Stimulated activated CD8-positive, alpha-beta memory T cell treated with anti-CD3 and anti-CD28 coated beads, Interleukin-7, amount 100 ng/mL, for 48 hours (primary cell): ENCODE measurements at places on chromosomes 6 and 20.

DNA sequence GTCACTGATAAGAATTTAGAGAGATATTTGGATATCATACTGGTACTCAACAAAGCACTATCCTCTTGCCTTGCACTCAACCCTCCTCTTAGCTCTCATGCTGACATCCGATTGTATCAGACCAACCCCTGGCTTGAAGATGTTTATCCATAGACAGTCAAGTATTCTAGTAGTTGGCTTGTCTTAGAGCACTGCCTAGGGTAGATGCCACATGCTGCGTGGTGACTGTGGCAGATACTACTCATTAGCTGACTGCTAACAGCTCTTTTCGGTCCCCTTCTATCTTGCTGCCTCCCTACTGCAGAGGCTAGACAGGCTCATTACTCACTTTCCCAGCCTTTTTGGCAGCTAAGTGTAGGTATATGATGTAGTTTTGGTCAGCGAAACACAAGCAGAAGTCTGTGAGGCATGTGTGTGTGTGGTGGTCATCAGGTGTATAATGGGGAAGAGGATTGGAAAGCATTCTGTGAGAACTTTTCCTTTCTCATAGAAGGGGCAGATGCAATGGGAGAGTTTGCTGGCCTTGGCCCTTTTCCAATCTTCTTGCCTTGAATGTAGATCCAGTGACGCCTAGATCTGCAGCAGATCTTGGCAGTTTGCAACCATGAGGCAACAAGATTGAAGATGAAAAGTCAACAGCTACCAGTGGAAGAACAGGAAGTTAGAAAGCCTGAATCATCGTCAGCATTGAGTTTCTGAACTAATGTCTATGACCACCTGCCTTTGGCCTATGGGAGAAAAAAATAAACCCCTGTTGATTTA is 4.4 kb upstream of the IFNGR1 start:
- DNase-seq: no peak

GRCh38 chr6:37060195-37060559 is 54.7 kb downstream of the FGD2 start:
- no peak for DNase-seq

DNA sequence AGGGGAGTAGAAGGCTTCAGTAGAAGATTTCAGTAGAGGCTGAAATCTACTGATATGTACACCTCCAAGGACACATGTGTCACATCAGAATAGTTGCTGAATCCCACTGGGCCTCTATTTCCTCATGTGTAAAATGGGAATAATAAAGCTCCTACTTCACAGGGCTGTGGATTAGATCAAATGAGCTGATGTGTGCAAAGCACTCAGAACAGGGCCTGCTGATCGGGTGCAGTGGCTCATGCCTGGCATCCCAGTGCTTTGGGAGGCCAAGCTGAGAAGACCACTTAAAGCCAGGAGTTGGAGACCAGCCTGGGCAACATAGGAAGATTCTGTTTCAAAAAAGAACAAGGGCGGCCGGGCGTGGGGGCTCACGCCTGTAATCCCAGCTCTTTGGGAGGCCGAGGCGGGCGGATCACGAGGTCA is 8.1 kb upstream of the AP5S1 start:
- DNase-seq: no peak

GRCh38 chr6:170471491-170471890 is 81.6 kb downstream of the PSMB1 start:
- DNase-seq: no peak

DNA sequence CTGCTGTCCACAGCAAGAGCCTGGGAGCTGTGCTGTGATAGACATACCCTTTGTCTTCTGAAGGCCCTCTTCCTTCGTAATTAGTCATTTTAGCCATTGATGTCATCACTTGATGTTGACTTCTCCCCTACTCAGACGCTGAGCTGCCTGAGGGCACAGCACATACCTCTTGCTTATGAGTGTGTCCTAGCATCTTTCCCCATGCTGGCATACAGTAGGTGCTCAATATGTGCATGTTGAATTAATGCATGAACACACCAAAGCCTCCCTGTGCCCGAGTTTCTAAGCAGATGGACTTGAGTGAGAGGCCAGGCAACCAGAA is 35.8 kb upstream of the FAM83D start:
- DNase-seq: no peak

DNA sequence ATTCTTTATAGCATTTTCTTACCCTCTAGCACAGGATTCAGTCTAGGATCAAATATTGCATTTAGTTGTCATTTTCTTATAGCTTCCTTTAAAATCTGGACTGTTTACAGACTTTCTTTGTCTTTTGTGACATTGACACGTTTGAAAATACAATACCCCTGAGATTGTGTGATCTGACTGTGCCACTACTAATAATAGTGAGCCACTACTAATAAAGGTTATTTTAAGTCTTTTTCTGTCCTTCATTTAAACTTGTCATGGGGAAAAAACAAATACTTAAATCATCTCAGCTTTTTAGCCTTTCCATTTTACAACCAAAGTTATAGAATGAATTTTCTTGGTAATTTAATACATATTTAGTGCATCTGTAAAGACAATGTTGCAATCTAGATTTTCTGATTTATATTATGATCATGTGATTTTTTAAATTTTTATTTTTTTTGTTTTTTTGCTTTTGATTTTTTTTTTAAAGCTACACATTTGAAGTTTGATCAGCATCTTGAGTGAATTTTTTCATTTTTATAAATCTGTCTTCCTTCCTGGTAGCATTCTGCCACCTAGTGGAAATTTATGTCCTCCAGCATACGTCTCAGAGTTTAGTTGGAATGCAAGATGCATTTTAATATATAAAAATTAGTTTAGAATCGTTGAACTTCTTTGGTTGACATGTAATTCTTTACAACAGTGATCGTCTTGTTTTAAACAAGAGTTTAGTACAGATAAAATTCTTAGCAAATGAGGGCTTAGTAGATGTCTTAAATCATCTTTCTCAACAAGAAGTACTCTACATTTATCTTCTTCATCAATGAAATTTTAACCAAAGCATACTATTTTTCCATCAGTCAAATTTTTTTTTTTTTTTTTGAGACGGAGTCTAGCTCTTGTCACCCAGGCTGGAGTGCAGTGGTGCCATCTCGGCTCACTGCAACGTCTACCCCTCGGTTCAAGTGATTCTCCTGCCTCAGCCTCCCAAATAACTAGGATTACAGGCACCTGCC is 119.4 kb downstream of the NCOA3 start:
- DNase-seq: no peak

DNA sequence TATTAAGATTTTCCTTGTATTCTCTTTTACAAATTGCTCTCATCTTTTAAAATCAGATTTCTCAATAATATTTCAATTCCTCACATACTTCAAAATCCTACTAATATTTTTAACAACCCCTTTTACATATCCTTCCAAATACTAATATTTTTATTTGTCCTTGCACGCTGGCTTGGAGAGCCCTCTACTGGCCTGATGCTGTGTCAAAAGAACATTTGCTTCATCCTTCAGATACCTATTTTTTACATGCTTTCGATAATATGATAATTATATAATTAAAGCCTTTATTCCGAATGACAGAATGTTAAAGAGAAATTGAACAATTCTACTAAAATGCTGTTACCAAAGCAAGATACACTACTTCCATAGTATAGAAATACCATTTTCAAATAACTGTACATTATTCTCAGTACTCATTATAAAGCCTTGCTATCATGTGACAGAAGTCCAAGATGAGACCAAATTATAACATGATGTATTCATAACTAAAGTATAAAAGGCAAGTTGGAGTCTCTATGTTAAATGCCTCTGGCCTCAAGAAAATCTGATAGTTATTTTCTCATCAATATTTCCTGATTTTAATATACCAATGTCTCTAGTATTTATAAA is 39.0 kb upstream of the PLN start:
- no peak for DNase-seq

DNA sequence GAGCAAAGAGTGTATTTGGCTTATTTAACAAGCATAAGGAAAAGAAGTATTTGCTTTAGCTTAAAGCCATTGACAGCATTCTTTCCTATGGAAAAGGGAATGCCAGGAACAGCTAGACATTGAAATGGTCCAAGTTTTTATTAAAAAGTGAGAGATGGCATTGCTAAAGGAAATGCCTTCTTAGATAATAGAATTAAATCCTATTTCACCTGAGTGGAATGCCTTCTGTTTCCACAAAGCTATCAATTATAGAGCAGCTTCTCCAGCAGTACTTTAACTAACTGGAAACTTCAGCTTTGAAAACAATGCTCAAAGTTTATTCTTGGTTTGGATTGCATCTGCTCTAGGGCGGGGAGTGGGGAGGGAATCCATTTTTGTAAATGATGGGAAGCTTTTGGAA is 85.1 kb upstream of the CNKSR3 start:
- no peak for DNase-seq

DNA sequence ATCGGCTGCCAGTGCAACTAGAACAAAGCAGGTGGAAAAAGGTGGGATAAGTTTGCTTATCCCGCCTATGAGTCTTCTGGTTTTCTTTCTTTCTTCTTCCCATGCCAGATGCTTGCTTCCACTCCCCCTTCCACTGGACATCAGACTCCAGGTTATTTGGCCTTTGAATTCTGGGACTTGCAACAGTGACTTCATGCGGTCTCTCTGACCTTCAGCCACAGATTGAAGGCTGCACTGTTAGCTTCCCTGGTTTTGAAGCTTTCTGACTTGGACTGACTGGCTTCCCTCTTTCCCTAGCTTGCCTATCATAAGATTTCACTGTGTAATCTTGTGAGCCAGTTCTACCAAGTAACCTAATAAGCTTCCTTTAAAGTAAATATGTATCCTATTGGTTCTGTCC is 878.4 kb upstream of the GJE1 start:
- DNase-seq: no peak

DNA sequence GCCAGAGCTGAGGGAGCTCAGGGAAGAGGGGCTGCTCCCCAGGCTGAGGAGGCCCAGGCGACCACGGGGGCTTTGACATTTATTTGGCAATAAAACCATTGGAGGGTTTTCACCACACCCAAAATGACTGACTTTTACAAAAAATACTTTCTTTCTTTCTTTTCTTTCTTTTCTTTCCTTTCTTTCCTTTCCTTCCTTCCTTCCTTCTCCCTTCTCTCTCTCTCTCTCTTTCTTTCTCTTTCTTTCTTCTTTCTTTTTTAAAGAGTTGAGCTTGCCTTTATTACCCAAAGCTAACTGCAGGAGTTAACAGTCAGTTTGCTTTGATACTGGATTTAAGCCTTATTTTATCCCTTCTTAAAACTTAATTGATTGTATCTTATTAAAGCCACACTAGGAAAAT is 17.2 kb downstream of the SNX9 start:
- no peak for DNase-seq

GRCh38 chr6:106757722-106758467 is 128.5 kb downstream of the QRSL1 start:
- no peak for DNase-seq

- peak; percentile 37 for DNase-seq
These were observed 54.4 kb upstream of the CEP85L start for GRCh38 chr6:118705544-118706491.
